Brain (organoid and tissue), 16 donors: ENCODE measurements at places on chromosomes 4 and X.
A peak's percentile ranks its signal among the peaks of the same experiment; 100 is the strongest.

DNA sequence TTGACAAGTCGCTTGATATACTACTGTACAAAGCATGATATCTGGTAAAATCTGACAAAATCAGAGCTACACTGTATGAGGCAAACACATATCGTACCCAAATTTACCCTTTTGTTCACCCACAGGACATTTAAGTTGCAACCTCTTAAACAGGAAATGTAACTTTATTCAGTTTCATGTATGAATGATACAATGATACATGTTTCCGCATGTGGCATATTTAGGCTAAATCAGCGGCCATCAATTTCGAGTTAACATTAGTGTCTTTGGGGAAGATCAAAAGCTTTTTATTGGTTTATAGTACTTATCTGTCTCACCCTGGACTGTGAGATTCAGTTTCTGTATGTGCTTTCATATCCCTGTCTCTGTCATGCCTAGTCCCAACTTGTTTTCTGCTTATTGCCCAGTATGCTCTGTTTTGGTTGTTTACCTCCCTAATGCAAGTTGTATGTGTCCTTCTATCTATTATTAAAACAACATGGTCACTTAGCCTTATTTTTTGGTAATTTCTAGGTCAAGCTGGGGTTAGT, 97.3 kb upstream of the HPRT1 start:
- no peak for DNase-seq

DNA sequence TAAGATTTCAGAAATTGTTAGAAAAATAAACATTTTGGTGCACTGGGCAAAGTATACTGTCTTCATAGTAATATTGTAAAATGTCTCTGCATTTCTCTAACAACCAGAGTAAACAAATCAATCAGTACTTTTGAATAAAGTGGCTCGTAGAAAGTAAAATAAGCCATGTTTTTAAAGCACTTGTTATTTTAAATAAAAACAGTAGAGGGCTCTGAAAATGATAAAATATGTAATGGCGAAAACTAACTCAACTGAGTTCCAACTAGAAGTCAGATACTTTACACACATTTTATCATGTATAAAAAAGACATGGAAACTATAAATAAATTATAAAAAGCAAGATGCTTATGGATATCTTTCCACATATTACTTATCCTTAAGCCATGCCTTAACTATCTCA, 1134.4 kb downstream of the PDHA2 start:
- no peak for DNase-seq

- DNase-seq: no peak
These were observed 540.2 kb downstream of the GBA3 start for GRCh38 chr4:23232987-23233386.

DNA sequence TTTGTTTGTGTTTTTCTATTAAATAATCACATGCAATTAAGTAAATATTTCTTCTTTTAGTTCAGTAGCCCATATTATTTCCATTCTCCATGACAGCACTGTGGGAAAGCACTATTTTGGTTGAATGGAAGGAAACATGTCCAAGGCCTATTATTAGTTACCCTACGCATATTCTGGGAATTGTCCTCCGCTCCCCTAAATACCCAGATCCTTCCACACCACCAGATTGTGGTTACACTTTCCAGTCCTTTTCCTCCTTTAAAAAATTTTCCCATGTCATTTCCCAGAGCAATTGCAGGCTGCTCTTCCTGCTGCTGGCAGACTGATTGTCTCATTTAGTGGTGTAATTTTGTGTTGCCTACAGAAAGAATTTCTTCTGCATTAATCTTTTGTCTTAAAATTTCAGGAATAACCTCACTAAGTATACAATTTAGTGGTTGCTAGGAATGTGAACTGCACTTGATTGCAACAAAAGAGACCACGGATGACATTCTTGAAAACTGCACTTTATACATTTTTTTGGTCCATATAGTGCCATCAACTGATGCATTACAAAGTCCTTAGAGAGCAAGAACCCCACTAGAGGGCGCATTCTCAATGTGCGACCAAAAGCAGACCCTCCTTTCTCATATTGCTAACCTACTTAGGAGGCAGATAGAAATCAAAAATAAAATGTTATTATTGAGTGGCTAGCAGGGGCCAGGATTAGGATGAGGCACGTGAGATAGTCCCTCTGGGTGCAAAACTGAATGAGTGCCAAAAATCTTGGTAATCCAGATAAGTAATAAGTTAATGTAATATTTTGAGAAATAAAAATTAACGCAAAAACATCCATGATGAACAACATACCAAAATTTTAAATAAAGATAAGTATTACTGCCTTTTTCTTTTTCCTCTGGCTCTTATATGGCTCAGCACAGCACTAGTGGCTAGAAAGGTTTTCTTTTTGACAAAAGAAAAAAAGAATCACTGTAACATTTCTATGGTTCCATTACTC, 98.8 kb upstream of the IQCM start:
- peak; percentile 47 for DNase-seq

- no peak for DNase-seq
These were observed 291.8 kb downstream of the IDS start for GRCh38 chrX:149213264-149213663.

DNA sequence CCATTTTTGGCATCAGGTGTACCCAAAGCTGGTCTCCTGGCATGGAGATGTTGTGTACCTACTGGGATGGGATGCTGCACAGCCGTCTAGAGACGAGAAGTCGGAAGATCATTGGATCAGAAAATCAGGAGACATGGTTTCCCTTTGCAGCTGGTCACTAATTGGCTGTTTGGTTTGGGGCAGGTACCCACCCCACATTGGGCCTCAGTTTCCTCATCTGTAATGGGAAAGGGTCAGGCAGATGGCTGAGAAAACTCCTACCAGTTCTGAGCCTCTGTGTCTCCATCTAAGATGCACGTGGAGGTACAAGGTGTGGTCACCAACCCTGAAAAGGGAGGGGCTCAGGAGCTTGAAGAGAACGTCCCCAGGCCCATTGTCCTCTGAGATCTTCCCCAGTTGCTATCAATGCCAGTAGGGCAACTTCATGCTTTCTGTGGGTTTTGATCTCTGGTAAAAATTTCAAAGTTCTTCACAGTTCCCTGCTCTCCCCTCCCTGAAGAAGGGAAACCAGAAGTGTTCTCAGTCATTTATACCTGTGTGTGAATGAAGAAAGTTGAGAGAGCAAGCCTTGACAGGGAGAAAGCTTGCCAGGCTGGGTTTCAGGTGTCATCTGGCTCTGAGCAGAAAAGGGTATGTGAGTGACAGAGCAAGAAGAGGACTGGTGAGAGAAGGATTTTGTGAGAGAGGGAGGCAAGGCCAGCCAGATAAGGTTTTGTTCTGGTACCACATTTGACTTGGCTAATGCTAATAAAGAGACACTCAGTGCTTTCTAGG, 15.1 kb downstream of the TSC22D3 start:
- DNase-seq: no peak

DNA sequence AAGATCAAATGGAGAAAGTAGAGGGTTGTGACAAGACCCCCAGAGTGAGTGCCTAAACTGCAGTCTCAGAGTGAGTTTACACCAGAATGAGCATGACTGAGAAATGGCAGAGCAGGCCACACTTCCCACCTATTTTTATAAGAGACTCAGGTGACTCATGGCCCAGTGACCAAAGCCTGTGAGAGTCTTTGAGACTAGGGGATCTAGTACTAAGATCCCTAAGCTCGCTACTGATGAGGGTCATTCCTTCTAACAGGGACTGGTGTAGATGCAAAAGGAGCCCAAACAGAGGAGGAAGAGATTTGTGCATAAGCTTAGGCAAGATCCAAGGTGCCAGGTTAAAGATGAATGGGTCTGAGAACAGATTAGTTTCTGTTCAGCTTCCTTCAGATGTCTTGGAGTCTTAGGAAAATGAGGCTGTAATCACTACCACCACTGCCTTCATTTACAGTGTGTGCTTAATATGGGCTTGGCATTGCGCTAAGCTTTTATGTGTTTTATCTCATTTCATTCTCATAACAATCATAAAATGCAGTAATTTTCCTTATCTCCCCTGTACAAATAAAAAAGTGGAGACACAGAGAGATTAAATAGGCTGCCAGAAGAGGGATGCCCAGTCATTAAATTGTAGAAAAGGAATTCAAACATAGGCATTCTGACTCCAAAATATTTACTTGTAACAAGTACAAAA, 62.8 kb downstream of the RWDD4 start:
- DNase-seq: no peak
